ENCODE measurements at places on chromosomes 7 and 10. TPM values are rescaled to one million over a fixed set of nuclear protein-coding genes. Genes with fewer than 3 reads are reported as not detected.

SDK1 gene
- 2.8 TPM for total RNA-seq

GRCh38 chr10:91339729-91340128 is 70.4 kb upstream of the HECTD2 start:
- no peak for DNase-seq

GRCh38 chr7:7237201-7237977 is 55.0 kb downstream of the C1GALT1 start:
- DNase-seq, result no peak

DNA sequence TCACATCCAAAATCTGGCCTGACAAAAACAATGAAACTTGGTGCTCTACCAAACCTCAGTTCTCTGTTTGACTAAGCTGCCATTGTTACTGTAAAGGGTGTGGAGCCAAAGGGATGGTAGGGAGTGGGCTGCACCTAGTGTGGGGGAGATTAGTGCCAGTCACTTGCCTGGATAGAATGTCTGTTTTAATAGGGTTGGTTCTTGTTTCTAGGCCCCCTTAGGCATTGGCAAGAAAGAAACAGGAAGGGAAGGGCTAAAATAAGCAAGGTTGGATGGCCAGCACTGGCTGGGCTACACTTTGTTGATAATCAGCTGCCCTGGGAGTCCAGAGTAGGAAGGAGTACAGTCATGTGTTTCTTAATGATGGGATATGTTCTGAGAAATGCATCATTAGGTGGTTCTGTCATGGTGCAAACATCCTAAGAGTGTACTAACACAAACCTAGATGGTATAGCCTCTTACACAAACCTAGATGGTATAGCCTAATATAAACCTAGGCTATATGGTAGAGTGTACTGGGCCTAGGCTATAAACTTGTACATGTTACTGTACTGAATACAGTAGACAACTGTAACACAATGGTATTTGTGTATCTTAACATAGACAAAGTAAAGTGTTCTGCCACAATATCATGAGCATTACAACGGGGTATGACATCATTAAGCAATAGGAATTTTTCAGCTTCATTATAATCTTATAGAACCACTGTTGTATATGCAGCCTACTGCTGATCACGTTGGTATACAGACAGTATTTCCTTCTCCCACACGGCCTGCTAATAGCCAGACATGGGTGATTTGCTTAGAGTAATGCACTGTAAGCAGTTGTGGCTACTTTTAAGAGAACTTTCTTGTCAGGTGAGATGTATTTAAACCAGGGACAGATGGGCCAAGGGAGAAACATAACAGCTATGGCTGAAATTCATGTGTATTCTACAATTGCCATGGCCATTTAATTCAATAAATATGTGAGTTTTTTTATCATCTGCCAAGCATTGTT is 15.4 kb downstream of the BBIP1 start:
- no peak for DNase-seq

GRCh38 chr10:6875269-6875865 is 295.3 kb upstream of the PRKCQ start:
- DNase-seq, result no peak

GRCh38 chr10:79487296-79488194 is 24.8 kb upstream of the EIF5AL1 start:
- DNase-seq, result peak; percentile 77

DNA sequence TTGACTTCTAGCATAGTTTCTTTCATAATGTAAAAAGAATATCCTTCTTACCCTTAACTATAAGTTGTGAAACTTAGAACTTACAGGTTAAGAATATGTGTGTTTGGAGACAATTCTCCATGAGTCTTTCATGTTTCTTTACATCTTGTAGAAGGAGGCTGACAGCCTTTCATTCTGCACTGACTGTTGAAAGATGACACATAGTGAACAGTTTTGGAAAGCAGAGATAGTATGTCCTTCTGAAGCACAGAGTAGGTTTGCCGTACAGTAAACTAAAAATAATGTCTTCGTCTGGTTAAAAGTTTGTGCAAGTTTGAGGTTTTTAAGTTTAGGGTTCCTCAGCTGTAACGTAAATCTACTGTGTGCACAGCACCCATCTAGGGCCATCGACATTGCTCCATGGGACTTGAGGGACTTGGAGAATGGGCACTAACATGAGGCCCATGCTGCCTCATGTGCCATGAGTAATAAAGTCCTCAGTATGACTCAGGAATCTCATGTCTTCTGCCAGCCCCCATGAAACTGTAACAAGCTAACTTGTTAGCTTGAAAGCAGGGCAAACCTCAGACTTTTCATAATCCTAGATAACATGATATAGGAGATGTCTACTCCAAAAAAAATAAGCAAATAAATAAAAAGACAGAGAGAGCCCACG is 24.5 kb upstream of the ELAPOR2 start:
- no peak for DNase-seq

ARL3 gene
- 6.2 TPM for total RNA-seq

EPHB4 gene
- 84.1 TPM for total RNA-seq

FXYD4 gene
- 6.1 TPM for total RNA-seq

DNA sequence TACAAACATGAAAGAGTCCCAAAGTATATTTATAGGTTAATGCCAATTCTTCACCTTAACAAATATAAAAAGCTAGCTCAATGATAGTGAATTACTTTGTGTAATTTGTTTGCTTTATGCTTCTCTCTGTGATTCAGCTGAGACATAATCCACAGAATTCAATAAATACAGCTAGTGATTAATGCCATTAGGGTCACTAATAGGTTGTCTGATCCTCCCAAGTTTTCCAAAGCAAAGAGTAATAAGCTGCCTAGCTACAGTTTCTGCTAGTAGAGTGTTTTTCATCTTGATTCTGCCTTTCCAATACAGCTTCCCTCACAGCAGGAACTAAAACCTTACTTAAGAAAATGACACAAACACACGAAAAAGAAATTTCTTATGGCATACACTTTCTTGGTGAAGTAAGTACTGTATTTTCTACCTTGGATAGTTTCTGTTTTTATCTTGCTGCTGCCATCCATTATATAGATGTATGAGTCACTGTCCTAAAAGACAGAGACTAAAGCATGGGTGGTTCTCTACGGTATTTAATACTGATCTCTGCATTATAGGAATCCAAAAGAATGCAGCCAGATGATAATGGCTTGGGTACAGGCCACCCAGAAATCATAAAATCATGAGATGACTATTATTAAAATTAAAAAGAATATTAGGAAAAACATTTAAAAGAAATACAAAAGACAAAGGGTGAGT is 170.0 kb downstream of the TPK1 start:
- DNase-seq, result no peak

DNA sequence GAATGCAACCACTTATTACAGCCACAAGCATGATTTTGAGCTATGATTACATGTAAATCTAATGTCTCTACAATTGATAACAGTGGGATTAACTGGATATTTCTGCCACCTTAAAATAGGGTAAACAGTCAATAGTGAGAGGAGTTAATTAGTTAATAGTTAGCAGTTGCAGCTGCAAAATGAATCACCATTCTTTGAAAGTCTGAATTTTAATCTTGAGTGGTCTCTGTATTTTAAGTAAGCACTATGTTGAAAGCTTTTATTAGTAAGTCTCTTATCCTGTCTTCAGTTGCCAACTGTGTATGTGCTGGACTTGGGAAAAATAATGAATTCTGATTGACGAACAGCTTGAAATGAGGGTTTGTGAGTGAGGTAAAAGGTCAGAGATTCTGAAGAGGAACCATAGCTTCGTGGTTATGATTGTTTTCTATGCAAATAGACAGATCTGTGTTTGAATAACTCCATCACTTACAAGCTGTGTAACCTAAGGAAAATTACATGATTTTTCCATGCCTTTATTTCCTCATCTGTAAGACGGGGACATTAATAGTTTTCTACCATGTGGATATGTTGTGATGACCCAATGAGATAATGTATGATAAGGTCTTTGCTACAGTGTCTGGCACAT is 75.2 kb downstream of the RNLS start:
- DNase-seq, result no peak

DNA sequence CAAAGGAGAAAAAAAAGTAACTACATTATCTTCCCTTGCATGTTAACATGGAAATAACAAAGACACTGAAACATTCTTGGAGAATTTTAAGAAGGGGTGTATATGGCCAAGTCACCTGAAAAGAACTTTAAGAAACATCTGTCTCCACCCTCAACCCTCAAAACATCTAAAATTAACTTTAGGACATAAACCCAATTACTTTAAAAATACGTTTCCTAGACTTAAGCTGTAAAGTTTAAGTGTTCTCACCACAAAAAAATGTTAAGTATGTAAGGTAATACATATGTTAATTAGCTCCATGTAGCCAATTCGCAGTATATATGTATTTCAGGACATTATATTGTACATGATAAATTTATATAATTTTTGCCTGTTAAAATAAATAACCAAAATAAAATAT is 71.1 kb upstream of the GLCCI1 start:
- no peak for DNase-seq

GRCh38 chr10:126684171-126684745 is 13.8 kb upstream of the C10orf90 start:
- DNase-seq, result peak; percentile 44

FLNC gene
- total RNA-seq, result 703 TPM

DNA sequence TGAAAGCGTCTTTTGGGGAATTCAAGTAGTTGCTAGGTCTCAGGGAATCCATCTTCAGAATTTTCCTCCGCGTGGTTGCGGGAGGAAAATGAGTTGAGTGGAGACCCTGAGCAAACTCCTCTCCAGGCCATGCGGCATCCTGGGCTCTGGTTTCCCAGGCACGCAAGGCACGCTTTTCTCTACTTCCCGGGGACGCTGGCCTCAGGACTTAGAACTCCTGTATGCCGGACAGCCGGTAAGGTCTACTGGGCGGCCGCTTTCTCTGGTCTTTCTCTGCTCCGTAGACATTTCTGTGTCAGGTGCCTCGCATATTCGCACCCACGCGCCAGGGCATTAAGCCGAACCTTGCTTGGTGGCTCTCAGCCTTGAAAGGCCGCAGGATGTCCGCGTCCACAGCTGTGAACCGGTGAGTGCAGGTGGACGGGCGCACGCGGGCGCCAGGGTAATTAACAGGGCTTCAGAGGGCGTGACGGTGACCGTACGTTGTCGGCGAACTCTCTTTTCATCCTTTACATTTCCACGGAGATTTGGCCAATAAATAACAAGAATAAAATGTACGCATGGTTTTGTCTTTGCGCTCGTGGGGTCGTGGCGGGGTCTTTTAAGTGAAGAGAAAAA is 992 bp upstream of the RBM20 start:
- DNase-seq, result no peak

FKBP6 gene
- total RNA-seq, result 0.11 TPM

- no peak for DNase-seq
Measured at GRCh38 chr10:112338957-112339356, 35.0 kb upstream of the ACSL5 start.

LRRC18 gene
- total RNA-seq, result not detected

DNA sequence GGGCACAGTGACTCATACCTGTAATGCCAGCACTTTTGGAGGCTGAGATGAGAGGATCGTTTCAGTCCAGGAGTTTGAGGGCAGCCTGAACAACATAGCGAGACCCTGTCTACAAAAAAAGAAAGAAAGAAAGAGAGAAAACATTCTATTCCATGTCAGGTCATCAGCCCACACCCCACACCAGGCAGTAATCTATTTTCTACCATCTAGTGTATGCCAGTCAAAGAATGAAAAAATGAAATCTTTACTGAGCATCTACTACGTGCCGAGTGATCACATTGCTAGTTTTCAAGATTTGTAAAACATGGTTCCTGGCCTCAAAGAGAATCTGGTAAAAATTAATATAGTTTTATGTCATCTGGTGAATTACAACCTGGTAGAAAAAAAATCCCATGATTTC is 3.1 kb upstream of the EPHB4 start:
- no peak for DNase-seq

GRCh38 chr7:139823959-139824521 is 5.0 kb upstream of the TBXAS1 start:
- DNase-seq, result peak; percentile 24

TSPAN33 gene
- total RNA-seq, result 153 TPM

DNA sequence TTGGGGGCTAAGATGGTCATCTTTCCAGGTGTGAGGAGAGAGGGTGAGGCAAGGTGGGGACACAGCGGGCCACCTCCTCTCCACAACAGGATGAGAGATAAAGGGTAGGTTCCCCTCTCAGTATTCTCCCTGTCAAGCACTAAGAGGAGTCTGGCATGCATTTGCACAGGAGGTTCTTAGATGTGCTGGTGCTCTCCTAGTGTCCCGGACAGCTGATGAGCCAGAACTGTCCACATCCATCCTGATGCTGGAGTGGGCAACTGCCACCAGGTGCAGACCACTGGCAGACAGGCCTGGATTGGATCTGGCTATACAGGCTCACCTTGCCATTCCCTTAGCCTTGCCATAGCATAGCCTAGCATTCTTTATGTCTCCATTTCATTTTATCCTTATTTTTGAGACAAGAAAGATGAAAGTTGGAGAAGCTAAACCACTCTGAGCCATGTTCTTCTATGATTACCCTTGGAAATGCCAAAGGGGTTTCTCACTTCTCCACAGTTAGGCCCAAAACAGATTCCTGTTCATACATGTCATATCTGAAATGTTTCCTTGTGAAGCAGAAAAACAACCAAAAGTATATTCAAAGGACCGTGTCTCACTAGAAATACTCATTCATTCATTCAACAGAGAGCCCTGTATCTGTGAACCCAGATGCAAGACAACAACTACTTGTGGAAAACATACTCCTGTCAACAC is 48.8 kb upstream of the ANTXRL start:
- no peak for DNase-seq

KLF14 gene
- not detected for total RNA-seq

DNA sequence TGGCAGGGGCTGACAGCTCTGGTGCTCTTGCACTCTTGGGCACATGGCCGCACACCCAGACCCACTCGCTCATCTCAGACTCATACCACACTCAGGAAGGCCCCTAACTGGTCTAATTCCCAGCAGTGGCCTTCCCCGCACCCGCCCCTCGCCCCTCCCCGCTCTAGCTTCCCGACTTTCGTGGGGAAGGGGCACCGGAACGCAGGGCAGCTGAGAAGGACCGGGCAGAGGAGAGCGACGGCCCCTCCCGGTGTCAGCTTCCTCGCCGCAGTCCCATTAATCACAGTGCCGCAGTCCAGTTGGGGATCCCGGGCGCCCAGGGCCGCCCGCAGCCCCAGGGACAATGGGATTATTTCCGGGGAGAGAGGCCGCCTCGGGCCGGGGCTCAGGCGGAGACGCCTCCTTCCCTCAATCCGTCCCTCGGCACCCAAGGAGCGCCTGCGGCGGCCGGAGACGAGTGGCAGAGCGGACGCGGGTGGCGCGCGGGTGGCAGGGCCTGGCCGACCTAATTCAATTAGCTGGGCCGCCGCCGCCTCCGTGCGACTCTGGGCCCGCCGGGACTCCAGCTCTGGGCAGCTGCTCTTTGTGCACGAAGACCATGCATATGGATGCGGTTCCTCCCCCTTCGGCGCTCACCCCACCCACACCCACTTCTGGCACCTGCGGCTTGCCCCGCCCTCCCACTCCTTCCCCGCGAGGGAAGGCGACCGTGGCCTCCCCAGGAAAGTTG is 7.8 kb upstream of the TLX1 start:
- DNase-seq, result no peak
